Naive thymus-derived CD4-positive, alpha-beta T cell (primary cell): ENCODE measurements at places on chromosomes 1 and 21. TPM values are rescaled to one million over a fixed set of nuclear protein-coding genes. Genes with fewer than 3 reads are reported as not detected.

NECTIN4 gene
- not detected for total RNA-seq

LCE3D gene
- not detected for total RNA-seq

- H3K27ac ChIP-seq, result peak overlapping the region; percentile 43
- H3K36me3 ChIP-seq, result no peaks in the 10 kb centered on the region
- H3K27me3 ChIP-seq, result no peaks in the 10 kb centered on the region
- H3K4me1 ChIP-seq, result peaks cover 23% of the 10 kb centered on the region
- DNase-seq, result peak; percentile 48
These were observed 33.5 kb upstream of the ABCD3 start for GRCh38 chr1:94384485-94385265.

GRCh38 chr1:61435226-61435625, 289.7 kb downstream of the TM2D1 start:
- DNase-seq, result no peak
- no peak overlapping the region for H3K27ac ChIP-seq
- no peaks in the 10 kb centered on the region for H3K36me3 ChIP-seq
- no peak overlapping the region for H3K4me3 ChIP-seq

DNA sequence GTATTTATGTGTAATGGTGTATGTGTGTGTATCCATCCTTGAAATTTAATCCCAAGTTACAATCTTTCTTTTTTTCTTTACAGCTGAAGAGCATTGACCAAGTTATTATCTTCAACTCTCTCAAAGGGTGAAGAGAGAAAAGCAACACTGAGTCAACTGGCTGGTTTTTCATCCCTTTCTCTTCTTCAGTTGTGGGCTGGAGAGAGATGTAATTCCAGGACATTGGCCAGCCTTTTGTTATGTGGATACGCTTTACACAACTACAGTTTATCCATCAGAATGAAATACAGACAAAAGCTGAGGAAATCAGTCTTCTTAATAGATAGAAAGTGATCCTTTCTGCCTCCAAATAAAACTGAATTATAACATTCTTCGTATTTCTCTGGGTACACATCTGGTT, 357.0 kb upstream of the NCAM2 start:
- no peaks in the 10 kb centered on the region for H3K36me3 ChIP-seq
- H3K27ac ChIP-seq, result no peak overlapping the region
- no peaks in the 10 kb centered on the region for H3K4me1 ChIP-seq
- no peak overlapping the region for H3K4me3 ChIP-seq

- no peak overlapping the region for H3K27ac ChIP-seq
- H3K27me3 ChIP-seq, result no peaks in the 10 kb centered on the region
- H3K4me1 ChIP-seq, result peaks cover 6% of the 10 kb centered on the region
- no peaks in the 10 kb centered on the region for H3K36me3 ChIP-seq
- H3K4me3 ChIP-seq, result no peak overlapping the region
These were observed 30.7 kb downstream of the PPP2R5A start for GRCh38 chr1:212315907-212316306.

DNA sequence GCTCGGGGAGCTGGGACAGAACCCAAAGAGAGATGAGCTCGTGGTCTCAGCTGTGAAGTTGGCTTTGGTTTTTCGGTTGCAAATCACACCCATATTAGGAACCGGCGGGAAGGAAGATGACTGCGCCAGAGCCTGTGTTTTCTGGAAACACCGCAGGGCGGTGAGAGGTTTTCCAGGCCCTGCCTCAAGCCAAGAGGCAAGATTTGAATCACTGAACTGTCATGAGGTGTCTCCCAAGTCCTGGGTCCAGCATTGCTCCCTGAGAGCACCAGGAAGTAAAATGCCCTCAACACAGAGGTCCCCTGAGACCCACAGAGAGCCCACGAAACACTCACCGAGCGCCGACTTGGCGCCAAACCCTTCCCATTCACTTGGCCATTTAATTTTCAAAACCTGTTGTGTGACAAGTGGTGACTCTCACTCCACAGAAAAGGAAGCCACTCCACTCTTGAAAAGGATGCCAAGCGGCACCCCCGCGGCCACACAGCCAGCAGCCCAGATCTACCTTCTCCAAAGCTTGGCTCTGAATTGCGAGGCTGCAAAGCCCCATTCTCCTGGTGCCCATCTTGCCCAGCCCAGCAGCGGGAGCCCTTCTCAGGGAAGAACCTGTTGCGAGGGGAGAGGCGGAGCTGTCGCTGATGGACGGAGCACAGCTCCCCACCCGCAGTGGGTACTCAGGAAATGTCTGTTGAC, 99.0 kb upstream of the RUNX3 start:
- DNase-seq, result no peak
- H3K4me3 ChIP-seq, result peak overlapping the region; percentile 9
- no peak overlapping the region for H3K27ac ChIP-seq
- H3K36me3 ChIP-seq, result no peaks in the 10 kb centered on the region
- H3K27me3 ChIP-seq, result no peaks in the 10 kb centered on the region
- H3K4me1 ChIP-seq, result peaks cover 72% of the 10 kb centered on the region

GRCh38 chr1:93427656-93428055, 20.3 kb upstream of the FNBP1L start:
- H3K4me1 ChIP-seq, result no peaks in the 10 kb centered on the region
- no peaks in the 10 kb centered on the region for H3K36me3 ChIP-seq
- no peaks in the 10 kb centered on the region for H3K27me3 ChIP-seq
- H3K27ac ChIP-seq, result no peak overlapping the region
- no peak for DNase-seq

- no peak overlapping the region for H3K27ac ChIP-seq
- H3K4me1 ChIP-seq, result no peaks in the 10 kb centered on the region
- H3K27me3 ChIP-seq, result no peaks in the 10 kb centered on the region
These were observed 23.9 kb downstream of the PALMD start for GRCh38 chr1:99669821-99670220.
